ENCODE measurements at places on chromosomes 11 and 22. TPM values are rescaled to one million over a fixed set of nuclear protein-coding genes. Genes with fewer than 3 reads are reported as not detected.

Gene GAB4
- total RNA-seq, result not detected

Gene ARHGAP8
- not detected for total RNA-seq

Gene KREMEN1
- total RNA-seq, result 10.1 TPM

Gene DSCAML1
- total RNA-seq, result 29.1 TPM

DNA sequence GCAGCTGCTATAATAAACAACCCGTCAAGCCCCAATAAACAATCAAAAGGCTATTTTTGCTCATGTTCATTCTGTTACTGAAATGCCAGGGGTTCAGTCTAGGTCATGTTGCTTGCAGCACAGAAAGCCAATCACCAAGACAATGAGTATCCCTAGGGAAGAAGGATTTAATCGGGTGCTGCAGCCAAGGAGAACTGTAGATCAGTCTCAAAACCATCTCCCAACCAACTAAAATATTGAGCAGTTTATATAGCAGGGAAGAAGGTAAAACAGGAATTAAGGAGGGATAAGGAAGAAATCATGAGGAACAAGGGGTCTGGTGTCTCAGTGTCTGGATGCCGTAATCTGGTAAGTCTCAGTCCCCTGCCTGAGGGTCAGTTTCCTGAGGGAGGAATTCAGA, 169.5 kb downstream of the BLID start:
- DNase-seq, result no peak
- no peaks in the 10 kb centered on the region for H3K36me3 ChIP-seq
- no peak overlapping the region for H3K4me3 ChIP-seq
- H3K4me1 ChIP-seq, result no peaks in the 10 kb centered on the region
- no peak overlapping the region for H3K27ac ChIP-seq
- no peaks in the 10 kb centered on the region for H3K27me3 ChIP-seq

DNA sequence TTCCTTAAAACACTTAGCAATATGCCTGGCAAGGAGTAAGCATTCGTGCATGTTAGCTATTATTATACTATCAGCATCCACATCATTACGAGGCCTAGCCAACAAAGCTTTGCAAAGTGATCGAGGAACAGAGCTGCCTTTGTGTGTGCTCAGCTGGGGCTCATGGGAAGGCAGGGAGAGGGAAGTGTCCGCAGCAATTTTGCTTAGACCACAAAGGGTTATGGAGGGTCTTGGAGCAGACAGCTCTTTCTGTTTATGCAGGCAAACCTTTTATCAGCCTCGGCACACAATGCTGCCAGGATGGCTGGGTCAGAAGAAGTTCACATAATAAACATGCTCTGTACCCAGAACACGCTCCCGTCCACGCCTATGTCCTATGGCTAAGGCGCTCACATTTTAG, 10.9 kb upstream of the DKK3 start:
- H3K4me1 ChIP-seq, result peaks cover 5% of the 10 kb centered on the region
- no peak for DNase-seq
- no peak overlapping the region for H3K27ac ChIP-seq
- H3K4me3 ChIP-seq, result no peak overlapping the region
- no peaks in the 10 kb centered on the region for H3K36me3 ChIP-seq

DNA sequence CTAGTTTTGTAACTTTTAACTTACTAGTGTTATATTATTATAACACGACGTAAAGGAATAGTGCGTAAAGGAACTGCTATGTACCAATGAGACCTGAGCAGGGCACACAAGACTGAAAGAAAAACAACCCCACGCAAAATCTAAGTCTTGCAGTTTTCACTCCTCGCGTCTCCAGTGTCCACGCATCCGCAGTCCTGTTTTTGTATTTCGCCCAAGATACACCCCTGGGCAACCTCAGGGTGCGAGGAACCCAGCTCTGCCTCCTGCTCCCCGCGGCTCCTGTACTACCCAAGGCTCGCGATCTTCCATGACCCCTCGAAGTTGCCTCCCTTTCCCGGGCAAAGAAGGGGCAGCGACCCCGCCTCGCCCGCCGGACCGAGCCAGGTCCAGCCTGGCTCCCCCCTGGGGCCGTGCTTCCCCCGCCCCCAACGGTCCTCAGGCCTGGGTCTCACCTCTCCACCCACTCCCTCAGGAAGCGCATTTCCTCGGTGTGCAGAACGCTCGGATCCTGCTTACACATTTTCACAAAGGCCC, 393 bp downstream of the ST13 start:
- H3K27me3 ChIP-seq, result no peaks in the 10 kb centered on the region
- peak overlapping the region; percentile 85 for H3K4me3 ChIP-seq
- H3K36me3 ChIP-seq, result no peaks in the 10 kb centered on the region
- H3K4me1 ChIP-seq, result no peaks in the 10 kb centered on the region

GRCh38 chr22:49166746-49167145, 660.9 kb downstream of the BRD1 start:
- no peaks in the 10 kb centered on the region for H3K27me3 ChIP-seq
- no peaks in the 10 kb centered on the region for H3K36me3 ChIP-seq
- H3K4me1 ChIP-seq, result no peaks in the 10 kb centered on the region
- H3K27ac ChIP-seq, result no peak overlapping the region
- no peak overlapping the region for H3K4me3 ChIP-seq

DNA sequence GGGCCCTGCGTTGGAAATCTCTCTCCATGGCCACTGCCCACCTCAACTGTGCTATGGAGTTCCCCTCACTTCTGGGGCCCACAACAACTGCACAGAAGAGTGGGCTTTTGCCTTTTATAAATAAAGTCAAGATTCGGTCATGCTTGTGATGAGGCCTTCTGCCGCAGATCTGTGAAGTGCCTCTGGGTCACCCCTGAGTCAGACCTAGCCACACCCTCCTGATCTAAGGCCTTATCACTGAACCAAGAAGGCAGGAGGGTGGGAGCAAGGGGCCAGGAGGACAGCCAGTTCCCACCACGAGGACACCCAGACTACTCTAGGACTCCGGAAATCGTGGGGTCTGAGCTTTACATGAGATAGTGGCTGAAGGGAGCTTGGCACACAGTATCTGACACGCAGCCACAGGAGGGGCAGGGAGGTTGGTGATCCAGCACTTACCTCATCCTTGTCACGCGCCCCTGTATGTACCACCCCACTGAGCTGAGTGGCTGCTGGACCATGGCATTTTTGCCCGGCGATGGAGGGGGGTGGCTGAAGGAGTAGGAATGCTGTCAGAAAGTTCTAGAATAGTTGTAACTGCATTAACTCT, 115.7 kb downstream of the ABTB2 start:
- H3K27me3 ChIP-seq, result no peaks in the 10 kb centered on the region
- H3K4me1 ChIP-seq, result no peaks in the 10 kb centered on the region
- H3K27ac ChIP-seq, result no peak overlapping the region
- no peak for DNase-seq

- no peak overlapping the region for H3K4me3 ChIP-seq
- no peak for DNase-seq
- H3K4me1 ChIP-seq, result peaks cover 19% of the 10 kb centered on the region
- H3K36me3 ChIP-seq, result no peaks in the 10 kb centered on the region
These were observed 138.6 kb downstream of the TEAD1 start for GRCh38 chr11:12812849-12813248.

DNA sequence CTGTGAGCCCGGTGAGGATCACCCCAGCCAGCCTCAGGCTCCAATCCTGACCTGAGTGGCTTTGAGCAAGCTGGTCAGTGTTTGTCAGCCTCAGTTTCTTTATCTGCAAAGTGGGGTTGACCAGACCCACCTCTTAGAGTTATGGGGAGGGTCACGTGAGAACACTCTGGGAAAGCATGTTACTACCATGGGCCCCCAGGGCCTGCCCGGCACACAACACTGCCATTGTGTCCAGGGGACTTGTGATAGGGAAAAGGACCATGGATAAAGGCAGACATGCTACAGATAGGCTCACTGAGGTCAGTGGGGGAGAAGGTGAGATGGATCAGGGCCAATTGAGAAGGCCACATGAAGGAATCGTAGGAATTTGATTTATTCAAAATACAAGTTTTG, 32.1 kb upstream of the SUSD2 start:
- H3K4me3 ChIP-seq, result no peak overlapping the region
- no peak for DNase-seq
- H3K27ac ChIP-seq, result peak overlapping the region; percentile 84
- peaks cover 19% of the 10 kb centered on the region for H3K4me1 ChIP-seq
- H3K36me3 ChIP-seq, result no peaks in the 10 kb centered on the region

DNA sequence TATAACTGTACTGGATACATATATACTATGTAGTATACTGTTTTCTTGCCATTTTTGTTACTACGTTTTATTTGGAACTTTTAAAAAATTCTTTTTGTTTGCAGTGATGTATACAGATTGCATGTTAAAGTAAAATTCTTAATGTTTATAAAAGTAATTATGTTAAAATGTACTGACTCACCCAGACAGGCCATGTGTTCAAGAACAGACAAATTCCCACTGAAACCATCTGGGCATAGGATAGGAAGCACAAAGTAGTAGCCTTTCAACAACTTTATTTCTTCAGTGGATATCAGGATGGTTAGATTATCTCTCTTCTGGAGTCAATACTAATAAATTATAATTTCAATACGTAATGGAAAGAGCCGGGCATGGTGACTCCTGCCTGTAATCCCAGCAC, 19.8 kb downstream of the PRMT3 start:
- no peaks in the 10 kb centered on the region for H3K4me1 ChIP-seq
- H3K4me3 ChIP-seq, result no peak overlapping the region
- H3K27ac ChIP-seq, result no peak overlapping the region

GRCh38 chr11:45185228-45185729, 38.8 kb downstream of the PRDM11 start:
- H3K4me3 ChIP-seq, result no peak overlapping the region
- no peak for DNase-seq
- H3K4me1 ChIP-seq, result no peaks in the 10 kb centered on the region
- H3K27me3 ChIP-seq, result no peaks in the 10 kb centered on the region
- H3K36me3 ChIP-seq, result no peaks in the 10 kb centered on the region
- H3K27ac ChIP-seq, result no peak overlapping the region

- H3K27ac ChIP-seq, result no peak overlapping the region
- H3K4me3 ChIP-seq, result no peak overlapping the region
- H3K36me3 ChIP-seq, result no peaks in the 10 kb centered on the region
These were observed 130.4 kb upstream of the PLET1 start for GRCh38 chr11:112391086-112391485.

DNA sequence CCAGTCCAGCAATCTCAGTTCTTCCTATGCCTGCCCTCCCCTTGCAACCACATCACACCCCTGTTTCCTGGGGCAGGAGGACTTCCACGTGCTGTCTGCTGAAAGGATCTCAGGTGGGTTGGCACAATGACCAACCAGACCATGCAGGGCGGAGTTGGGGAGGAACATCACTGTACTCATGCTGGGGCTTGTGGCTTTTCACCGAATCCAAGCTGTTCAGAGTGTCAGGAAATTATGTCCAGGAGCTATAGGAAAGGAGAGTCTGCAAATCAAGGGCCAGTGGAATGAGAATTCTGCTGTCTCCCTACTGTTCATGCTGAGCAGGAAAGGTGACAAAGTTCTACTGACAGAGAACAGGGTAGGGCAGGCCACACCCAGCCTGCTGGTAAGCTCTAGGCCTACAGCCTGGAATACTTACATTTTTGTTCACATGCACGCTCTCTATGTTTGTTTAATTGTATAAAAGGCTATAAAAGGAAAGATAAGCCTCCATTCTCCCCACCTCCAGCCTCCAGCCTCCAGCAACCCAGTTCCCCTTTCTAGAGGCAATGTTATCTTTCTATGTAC, 1.7 kb upstream of the PLAAT2 start:
- no peaks in the 10 kb centered on the region for H3K27me3 ChIP-seq
- H3K4me3 ChIP-seq, result no peak overlapping the region
- H3K36me3 ChIP-seq, result no peaks in the 10 kb centered on the region
- H3K27ac ChIP-seq, result no peak overlapping the region
- no peak for DNase-seq

All from uterus (tissue), 4 donors.